ENCODE measurements at places on chromosomes 2 and 18.

DNA sequence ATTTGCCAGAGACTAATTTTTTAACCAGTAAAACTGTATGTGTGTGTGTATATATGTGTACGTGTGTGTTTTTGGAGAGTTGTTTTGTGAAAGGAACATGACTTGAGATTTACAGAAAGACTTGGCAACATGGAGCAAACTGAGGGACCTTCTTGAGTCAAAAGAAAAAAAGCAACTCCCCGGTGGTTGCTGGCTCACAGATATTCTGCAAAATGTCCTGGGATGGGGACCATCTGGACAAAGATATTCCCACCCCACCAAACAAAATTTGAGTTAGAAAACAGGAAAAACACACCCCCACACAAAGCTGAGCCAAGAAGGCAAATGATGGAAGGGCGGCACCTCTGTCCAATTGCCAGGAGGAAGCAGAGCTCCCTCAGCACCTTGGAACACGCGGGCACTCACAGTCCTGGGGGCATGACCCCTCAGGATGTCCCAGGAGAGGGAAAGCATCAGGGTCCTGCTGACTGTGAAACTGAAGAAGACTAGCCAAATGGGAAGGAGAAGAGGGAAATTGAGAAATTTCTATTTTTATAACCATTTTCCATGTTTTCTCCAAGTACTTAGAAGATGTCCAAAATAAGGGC is 290.2 kb upstream of the ACVR2A start:
- DNase-seq: no peak
- no peak overlapping the region for H3K4me3 ChIP-seq
- H3K4me1 ChIP-seq: no peaks in the 10 kb centered on the region
- peaks cover 4% of the 10 kb centered on the region for H3K27me3 ChIP-seq

- H3K27ac ChIP-seq: no peak overlapping the region
- no peaks in the 10 kb centered on the region for H3K36me3 ChIP-seq
Measured at GRCh38 chr2:213285404-213285803, 1.1 kb downstream of the SPAG16 start.

DNA sequence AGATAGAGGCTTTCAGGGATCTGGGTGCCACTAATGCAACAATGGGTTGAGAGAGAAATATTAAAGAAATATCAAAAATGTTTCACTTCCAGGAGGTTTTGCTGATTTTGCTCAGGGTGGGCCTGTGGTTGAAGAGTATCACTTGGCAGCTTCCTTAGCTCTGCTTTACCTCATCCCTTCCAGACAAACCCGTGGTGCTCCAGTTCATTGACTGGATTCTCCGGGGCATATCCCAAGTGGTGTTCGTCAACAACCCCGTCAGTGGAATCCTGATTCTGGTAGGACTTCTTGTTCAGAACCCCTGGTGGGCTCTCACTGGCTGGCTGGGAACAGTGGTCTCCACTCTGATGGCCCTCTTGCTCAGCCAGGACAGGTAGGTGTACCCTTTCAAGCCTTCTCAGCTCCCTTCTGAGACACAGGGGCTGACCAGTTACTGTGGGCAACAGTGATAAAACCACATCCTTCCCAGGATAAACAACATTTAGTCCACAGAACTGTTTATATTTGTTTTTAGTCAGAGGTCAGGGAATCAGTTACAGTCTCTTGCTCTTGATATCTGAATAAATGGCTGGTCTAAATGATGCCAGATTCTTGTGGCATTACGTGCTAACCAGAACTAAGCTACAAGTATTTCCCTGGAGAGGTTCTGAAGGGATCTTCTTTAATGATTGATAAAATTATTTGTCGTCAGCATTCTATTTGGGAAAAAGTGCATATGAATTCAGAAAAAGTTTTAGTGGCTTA is 7.0 kb downstream of the SLC14A1 start:
- H3K27ac ChIP-seq: peak overlapping the region; percentile 73
- peaks cover 59% of the 10 kb centered on the region for H3K4me1 ChIP-seq
- H3K4me3 ChIP-seq: no peak overlapping the region
- H3K27me3 ChIP-seq: no peaks in the 10 kb centered on the region

DNA sequence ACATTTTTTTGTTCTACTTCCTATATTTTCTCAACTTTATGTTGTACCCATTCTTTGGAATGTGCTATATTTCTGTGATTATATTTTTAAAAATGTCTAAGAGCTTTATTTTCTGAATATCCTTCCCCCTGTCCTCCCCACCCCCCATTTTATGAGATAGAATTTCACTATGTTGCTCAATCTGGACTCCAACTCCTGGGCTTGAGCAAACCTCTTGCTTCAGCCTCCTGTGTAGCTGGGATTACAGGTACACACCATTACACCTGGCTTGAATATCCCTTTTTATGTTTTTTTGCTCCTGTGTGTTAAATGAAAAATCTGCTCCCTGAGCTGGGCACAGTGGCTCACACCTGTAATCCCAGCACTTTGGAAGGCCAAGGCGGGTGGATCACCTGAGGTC is 9.2 kb upstream of the ZFAND2B start:
- H3K4me1 ChIP-seq: no peaks in the 10 kb centered on the region
- H3K36me3 ChIP-seq: no peaks in the 10 kb centered on the region
- peaks cover 18% of the 10 kb centered on the region for H3K27me3 ChIP-seq

DNA sequence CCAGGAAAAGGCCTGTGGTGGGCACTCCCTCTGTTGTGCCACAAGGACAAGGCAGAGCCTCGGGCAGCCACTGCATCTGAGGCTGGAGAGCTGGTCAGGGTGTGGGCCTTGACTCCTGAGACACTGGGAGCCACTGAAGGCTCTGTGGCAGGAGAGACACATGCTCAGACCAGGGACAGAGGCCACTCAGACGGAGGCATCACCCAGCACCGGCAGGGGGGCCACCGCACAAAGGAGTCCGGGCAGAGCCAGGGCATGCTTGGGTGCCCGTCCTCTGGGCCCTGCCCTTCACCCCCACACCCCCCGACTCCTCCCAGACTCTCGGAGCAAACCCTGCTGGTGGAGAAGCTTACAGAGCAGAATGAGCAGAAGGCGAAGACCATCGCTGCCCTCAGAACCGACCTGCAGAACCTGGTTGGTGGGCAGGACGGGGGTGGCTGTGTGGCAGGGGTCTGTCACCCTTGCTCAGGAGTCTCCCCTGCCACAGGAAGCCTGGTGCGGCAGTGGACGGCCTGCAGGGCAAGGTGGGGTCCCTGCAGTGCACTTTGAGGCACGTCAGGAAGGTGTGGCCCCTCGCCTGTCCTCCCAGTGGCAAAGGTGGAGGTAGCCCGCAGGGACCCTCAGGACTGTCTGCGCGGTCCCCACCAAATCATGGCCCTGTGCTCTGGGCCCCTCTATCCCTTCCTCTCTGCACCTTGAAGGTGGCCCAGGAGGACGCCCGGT is 26.0 kb downstream of the CROCC2 start:
- no peak overlapping the region for H3K4me3 ChIP-seq
- H3K27ac ChIP-seq: no peak overlapping the region
- peaks cover 9% of the 10 kb centered on the region for H3K27me3 ChIP-seq
- no peaks in the 10 kb centered on the region for H3K36me3 ChIP-seq
- DNase-seq: no peak
- H3K4me1 ChIP-seq: no peaks in the 10 kb centered on the region
